ENCODE measurements at places on chromosomes 16 and 17.

- DNase-seq, result no peak
Observed at GRCh38 chr16:8642146-8642545, 20.6 kb downstream of the METTL22 start.

GRCh38 chr16:85377388-85378144 is 235.6 kb upstream of the GSE1 start:
- DNase-seq, result no peak

- peak; percentile 86 for DNase-seq
Observed at GRCh38 chr16:22670551-22671041, 143.4 kb upstream of the HS3ST2 start.

DNA sequence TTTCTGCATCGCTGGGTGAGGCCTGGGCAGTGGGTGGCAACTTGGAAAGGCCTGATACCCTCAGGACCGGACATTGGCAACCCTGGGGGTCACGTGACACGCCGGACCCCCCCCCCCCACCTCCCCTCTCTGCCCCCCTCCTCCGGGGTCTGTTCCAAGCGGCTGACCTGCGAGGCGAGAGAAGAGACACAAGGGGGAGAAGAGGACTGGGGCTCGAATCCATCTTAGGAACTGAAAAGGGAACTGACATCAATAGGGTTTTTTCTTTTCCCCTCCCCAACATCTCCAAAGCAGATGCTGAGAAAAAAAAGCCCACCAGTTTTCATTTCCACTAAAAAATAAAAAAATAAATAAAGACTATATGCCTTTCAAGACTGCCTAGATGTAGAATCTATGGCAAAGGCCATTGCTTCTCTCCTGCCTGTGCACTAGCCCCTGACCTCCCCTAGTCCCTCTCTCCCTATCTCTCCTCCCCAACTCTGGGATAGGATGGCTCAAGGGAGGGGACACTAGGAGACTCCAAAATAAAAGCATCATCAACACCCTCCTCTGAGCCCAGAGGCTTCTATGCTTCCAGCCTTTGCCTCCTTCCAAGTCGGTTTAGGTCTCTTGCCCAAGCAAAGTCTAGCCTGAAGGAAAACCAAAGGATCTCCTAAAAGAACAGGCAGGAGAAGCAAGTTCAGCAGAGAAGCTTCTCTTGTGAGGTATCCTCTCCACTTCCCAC is 7.7 kb upstream of the HOXB2 start:
- DNase-seq, result no peak

GRCh38 chr17:78406920-78407319 is 28.5 kb downstream of the PGS1 start:
- DNase-seq, result no peak

Data from H1 (cell line).